COR-L47 (cell line): ENCODE measurements at places on chromosomes 2 and 18.

GRCh38 chr2:130336877-130337734, 5.6 kb upstream of the IMP4 start:
- DNase-seq = peak; percentile 70

DNA sequence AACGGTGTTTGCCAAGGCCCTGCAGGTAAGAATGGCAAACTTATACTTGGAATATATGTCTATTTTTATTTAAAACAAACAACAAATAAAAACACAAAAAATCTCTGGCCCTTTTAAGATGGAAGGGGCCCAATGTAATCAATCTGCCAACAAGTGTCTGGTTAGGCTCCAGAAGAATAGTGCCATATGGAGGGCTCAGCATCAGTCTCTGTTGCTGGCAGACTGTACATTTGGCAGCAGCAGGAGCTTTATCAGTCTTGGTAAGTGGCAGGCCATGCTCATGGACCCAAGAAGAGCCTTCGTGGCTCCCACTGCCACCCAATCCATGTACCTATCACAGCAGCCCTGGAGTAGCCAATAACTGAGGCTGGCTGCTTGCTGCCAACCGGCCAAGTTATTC, 101.1 kb downstream of the GALNT3 start:
- no peak for DNase-seq

DNA sequence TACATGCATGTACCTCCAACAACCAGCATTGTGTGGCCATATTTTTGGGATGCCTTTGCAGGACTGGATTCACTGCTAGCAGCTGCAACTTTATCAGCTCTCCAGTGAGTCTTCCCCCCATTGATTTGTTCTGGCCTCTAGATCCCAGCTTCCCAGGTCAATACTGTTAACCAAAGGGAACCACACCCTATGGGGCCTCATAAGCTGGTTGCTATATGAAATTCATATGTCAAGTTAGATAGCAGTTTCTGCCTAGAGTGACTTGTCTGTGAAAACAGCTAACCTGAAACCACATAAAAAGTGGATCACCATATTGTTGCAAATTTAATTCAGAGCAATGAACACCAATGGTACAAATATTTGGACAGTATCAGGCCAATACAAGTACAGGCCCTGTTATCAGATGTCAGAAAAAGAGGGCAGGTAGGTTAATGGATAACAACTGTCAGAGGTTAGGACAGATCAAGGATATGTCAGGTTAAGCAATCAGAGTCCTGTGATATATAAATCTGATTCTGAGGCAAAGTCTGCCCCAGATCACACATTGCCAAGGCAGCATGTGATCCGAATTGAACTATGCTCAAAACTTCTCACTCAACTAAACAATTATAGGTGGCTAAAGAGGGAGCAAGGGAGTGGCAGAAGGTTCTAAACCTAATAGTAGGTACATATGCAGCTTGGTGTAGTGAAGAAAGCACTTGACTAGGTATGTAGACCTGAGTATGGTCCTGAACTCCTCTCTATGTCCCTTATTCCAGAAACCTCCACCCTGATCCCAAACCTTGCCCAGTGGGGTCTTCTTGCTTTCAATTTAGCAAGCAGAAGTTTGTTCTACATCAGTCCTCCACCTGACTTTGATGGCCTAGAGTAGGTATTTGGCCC, 310.2 kb upstream of the STON1 start:
- no peak for DNase-seq

DNA sequence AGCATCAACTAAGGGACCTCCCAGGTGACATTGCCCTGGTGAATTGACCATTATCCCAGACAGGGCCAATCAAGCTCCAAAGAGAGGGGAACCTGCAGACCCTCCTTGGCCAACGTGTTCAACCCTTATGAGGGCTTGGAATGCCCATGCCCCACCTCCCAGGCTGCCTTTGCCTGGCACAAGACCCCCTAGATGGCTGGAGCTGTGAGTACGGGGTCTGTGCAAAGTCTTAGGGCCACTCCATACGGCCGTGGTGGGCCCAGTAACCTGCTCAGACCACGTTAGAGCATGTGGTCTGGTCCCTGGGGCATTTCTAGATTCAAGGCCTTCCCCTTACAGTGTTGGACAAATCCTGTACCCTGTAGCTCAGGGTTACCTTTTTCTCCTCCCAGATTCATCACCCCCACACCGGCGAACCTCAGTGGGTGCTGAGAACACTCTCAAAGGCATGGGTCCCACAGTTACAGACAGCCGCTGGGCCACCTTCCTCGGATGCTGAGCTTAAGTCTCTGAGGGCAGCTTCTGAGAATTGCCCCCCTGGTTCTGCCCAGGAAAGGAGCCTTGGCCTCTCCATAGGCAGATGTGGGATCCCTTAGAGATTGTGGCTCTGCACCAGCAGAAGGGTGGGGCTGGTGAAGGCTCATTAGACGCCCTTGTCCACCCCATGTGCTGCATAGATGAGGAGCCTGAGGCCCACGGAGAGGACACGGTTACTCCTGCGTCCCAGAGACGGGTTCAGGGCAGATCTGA, 18.3 kb upstream of the KCNK3 start:
- DNase-seq = no peak

DNA sequence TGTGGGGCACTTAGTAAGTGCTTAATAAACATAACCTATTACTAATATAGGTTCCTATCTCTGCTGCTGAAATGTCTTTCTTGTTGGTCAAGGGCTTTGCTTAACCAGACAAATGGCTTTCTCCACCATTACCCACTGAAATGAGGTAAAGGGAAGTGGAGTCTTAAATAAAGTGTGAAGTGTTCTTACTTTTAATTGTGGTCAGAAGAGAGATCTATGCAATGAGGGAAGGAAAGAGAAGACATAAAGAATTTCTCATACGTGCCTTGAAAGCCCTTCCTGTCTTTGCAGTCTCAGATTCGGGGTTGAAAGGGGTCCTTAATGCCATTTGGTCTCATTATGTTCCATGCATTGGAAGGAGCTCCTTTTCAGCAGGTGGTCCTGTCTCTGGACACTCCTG, 6.9 kb upstream of the CXCR4 start:
- DNase-seq = no peak

GRCh38 chr2:126317790-126318431, 338.0 kb upstream of the GYPC start:
- DNase-seq = no peak
